G401 (cell line): ENCODE measurements at places on chromosomes 5 and 9. TPM values are rescaled to one million over a fixed set of nuclear protein-coding genes. Genes with fewer than 3 reads are reported as not detected.

GRCh38 chr9:108073823-108074222 is 584.3 kb upstream of the KLF4 start:
- DNase-seq = no peak

DNA sequence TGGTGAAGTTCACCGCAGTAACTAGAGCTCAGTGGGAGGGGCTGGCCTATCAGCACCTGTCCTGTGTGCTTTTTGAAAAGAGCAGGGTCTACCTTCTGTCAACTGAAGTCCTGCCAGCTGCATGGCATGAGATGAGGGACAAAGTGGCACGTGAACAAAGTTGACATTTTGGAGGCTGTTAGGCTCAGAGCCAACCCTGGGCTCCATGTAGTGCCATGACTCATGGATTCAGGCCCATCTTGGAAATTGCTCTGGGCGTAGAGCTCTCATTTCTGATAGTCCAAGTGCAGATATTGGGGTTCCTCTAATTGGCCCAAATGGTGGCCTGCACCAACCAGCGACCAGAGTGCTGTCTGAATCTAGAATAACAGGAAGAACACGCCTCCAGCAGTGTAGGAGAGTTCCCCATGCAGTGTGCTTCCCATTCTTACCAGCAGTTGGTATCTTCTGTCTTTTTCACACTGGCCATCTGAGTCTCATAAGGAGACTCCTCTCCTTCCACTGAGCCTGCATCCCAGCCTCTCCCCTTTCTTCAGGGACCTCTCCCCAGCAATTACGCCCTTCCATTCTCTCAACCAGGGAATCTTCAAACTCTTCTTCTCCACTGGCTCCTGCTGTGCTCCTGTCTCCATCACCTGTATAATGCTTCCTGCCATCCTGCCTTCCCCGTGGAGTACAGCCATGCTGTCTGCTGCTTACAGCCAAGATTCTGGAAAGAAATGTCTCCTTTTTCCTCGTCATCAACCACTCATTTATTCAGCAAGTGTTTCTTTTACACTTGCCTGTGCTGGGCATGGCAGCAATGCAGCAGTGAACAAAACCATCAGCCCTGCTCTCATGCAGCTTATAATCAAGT is 30.4 kb downstream of the IRF1 start:
- DNase-seq = no peak

- no peak for DNase-seq
These were observed 47.0 kb upstream of the ZNF169 start for GRCh38 chr9:94212091-94212490.

DNA sequence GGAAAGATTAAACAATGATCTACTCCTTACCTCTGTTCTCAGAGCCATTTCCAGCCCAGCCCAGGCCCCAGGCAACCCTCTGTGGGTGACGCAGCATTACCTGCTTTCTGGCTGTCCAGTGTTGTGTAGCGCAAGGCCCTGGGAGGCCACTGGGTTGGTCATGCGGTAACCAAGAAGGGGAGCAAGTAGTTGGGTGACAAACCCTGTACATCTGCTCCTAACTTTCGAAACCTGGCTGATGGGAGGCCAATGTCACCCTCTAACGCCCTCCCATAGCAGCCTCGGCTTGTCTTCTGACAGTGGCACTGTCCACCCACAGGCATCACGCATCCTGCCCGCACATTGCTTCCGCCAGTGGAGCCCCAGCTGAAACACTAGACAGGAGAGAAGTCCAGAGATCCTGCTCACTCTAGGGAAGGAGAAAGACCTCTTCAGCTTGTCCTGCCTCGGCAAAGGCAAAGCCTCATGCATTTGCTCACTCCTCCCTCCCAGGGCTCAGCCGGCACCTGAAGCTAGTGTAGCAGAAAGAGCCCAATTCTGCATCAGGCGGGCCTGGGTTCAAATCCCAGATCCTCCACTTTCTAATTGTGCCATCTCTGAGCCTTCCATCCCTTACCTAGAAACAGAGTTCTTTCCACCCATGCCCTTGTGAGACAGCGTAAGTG is 94.6 kb downstream of the ADAMTS2 start:
- no peak for DNase-seq

GRCh38 chr9:128917151-128917849 is 3.5 kb upstream of the PHYHD1 start:
- DNase-seq = peak; percentile 80

DNA sequence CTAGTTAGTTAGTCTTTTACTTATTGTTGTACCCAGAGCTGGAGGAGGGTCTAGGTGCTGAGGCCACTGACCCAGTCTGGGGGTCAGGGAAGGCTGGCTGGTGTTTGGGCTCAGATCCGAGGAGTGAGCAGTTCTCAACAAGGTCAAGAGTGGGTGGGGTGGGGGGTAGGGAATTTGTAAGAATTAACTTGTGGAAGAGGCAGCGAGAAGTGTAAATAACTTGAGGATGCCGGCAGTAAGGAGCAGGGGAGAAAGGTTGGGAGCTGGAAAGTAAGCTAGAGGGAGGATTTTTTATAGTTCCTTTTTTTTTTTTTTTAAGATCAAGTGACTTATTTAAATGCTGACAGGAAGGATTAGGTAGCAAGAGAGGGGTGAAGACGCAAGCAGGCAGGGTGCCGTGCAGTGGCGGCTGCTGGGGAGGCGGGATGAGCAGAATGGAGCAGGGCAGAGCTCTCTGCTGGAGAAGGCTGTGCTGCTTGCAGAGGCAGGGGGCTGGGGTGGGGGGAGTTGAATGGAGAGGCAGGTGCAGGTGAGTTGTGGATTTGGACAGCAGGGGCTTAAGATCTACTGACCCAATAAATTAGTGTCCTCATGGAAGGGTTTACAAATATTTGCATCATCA is 35.3 kb upstream of the SMIM32 start:
- no peak for DNase-seq

- no peak for DNase-seq
These were observed 269.5 kb downstream of the ARHGEF28 start for GRCh38 chr5:73895471-73895870.

DNA sequence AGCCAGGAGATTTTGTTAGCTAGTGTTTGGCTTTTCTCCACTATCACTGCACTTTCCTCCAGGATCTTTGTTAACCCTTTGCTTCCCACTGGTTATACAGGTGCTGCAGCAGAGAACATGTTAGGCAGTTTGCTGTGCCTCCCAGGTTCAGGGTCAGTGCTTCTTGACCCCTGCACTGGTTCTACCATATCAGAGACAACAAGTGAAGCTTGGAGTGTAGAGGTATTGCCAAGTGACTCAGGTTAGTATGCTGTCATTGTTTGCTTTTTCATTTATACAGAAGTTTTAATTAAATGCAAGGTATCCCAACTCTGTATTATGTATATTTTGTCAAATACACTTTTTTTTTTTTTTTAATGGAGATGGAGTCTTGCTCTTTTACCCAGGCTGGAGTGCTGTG is 68.4 kb downstream of the GAPVD1 start:
- no peak for DNase-seq

DNA sequence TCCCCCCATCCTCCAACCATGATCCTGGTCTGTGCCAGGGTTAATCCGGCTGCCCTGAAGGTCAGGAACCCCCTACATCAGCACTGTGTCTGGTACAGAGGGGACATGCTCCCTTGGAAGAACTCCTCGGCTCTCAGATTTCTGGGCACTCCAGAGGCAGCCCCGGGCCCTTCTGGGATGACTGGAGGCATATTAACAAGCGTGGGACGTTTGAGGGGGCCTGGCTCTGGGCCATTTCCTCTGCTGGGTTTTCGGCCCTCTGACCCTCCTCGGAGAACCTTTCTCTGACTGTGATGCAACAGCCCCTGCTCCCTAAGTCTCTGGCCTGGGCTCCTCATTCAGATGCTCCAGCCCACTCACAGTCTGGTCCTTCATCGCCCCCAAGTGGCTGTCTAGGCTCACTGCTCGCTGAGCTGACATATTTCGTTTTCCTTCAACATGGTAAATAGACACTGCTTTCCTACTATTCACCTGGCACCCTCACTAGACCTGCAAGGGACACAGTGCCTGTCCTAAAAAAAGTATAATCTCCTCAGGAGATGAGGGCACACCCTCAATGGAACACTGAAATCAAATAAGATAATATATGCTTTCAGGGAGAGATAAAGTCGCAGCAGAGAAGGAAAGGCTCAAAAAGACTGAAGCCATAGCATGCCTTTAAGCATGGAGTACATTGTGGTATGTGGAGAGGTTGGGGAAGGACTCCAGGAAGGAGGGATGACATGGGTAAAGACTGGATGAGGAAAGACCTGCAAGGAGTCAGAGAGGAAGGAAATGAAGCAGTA is 404.7 kb upstream of the TRPC7 start:
- peak; percentile 84 for DNase-seq

GRCh38 chr9:13358128-13358527 is 78.6 kb upstream of the MPDZ start:
- no peak for DNase-seq

GRCh38 chr9:83623679-83624076 is 735 bp downstream of the IDNK start:
- DNase-seq = peak; percentile 80

DNA sequence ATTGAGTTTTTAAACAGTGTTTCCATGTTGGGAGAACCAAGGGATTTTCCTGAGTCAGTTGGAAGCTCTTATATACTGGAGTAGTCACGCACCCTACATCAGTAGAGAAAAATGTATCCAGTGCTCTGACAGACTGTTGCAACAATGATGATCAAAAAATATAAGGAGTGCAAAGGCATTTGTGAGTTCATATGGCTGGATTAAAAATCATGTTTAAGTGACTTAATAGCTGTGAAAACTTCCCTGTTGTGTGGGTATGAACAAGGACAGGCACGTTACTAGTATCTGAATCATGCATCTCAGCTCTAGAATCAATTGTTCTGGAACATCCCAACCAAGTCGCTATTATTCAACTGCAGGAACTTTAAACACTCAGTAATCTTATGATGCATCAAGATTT is 229.7 kb downstream of the ROR2 start:
- no peak for DNase-seq

DNA sequence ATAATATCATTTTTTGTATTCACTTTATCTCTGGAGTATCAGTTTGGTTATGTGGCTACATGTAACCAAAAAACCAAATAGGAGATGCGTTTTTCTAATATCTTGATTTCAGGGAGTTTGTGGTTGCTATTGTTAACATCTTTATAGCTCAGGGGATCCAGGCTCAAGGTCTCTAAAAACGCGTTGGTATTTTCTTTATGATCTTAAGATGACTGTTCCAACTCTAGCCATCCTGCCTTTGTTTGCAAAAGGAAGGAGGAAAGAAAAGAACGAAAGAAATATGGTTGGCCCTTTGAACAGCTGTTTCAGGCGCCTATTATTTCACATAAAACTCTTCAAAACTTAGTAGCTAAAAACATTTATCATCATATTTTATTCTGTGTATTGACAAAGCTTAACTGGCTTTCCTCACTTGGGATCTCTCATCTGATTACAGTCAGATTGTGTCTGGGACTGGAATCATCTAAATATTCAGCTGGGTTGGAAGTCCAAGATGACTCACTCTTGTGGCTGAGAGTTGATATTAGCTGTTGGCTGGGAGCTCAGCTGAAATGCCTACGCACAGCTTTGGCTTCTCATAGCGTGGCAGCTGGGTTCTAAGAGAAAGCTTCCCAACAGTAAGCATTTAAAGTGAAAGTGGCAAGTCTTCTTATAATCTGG is 60.1 kb downstream of the FAM174A start:
- DNase-seq = no peak

DNA sequence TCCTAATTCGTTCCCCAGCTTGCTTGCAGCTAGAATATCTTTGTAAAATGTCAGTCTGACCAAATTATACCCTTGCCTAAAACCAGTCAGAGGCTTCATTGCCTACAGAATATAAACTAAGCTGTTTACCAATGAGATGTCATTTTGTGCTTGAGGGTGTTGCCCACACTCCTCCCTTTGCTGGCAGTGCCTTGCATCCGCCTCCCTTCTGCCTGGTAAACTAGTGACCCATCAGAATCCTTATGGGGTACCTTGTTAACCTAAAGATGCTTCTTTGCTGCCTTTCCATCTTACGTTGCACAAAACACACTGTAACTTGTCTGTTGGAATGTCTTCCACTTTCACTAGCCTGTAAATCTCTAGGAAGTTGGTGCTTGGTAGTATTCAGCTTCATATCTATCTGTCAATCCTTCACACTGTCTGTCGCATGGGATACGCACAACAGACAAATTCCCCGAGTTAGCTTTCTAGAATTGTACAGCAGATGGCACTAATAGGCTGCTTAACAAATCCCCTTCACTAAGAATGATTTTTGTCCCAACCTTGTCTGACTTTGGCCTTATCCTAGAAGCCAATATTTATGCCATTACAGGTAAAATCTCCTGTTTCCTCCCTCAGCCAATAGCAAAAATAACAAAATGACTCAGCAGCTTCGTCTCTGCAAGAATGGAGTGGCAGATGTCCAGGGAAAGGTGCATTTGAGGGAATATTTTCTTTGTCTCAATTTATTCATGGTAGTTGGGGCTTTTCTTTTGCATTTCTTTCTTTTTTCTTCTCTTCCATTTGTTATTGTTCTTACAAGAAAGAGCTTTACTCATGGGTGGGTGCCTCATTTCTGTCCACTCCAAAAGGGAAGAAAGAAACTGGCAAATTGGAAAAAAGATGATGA is 3.0 kb downstream of the NUDT2 start:
- DNase-seq = peak; percentile 84

- no peak for DNase-seq
These were observed 36.3 kb downstream of the CD180 start for GRCh38 chr5:67160272-67160671.

DNA sequence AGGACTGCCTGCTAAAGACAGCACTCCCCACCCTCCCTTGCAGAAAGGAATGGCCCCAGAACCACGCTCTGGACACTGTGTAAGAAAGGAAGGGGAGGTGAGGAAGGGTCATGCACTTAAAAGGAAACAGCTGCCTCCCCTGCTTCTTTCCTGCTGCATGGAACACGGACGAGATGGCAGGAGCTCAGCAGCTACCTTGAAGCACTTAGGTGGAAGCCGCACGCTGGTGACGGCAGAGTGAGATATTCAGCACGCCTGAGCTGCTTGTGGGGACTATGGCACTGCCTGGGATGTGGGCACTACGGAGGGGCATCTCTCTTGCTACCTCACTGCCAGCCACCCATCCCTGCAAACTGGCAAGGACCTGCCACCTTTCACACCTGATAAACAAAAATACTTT is 101.5 kb downstream of the VAV2 start:
- no peak for DNase-seq

Gene OCLN
- total RNA-seq = 3.3 and 7.8 TPM in 2 replicates

Gene NTNG2
- 0.14 and 0.37 TPM in 2 replicates for total RNA-seq

Gene IRX1
- not detected in 2 replicates for total RNA-seq

Gene NR2F1-AS1
- 20.8 and 23.0 TPM in 2 replicates for total RNA-seq

Gene CREBRF
- total RNA-seq = 1.7 and 5.1 TPM in 2 replicates

Gene NXNL2
- total RNA-seq = 0.92 and 3.8 TPM in 2 replicates
